Stimulated activated CD4-positive, alpha-beta T cell treated with anti-CD3 and anti-CD28 coated beads, Interleukin-15, amount 100 ng/mL, for 48 hours (primary cell): ENCODE measurements at places on chromosomes 16 and 17.

DNA sequence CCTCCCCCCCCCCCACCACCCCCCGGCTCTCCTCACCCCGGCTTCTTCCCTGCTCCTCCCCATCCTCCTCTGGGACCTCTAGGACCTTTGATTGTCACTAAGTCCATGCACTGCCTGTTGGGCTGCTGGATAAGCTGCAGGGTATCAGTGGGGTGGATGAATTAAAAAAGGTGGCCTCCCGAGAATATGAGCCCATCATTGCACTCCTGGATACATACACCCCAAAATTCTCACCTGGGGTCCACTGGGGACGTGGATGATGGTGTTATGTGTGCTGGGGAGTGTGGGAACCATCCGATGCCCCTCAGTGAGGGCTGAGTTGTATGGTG lies 88.8 kb downstream of the IRF8 start:
- no peak for DNase-seq

DNA sequence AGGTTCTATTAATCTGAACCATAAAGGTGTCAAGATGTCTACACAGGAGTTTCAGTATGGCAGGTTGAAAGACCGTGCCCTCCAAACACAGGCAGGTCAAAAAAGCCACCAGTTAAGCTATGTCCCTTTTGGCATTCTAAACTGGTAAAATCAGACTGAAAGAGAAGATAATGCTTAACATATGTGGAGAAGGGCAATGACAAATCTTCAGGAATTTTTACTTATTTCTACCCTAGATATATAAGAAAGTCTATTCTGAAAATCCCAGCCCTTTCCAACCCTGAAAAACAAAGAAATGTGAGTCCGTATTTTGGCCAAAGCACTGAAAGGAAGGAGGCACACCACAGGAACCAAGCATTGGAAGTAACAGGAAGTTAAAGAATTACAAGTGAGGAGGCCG lies 16.5 kb downstream of the AP1G1 start:
- no peak for DNase-seq

DNA sequence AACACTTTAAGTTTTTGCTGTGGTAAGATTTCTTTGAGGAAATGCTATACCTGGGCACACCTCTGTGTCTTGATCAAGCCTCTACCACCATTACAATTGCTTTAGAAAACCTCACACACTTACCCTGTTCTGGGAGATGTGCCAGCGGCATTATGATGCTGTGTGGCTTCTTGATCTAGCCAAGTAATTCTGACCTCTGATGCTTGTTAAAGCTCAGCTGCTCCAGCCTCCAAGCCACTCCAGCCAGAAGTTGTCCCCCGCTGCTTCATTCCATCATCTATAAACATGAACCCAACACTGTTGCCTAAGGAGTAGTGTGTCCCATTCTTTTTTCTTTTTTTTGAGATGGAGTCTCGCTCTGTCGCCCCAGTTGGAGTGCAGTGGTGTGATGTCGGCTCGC lies 60.1 kb downstream of the CYLD start:
- no peak for DNase-seq

GRCh38 chr16:58533751-58534470 lies 18.6 kb downstream of the SETD6 start:
- no peak for DNase-seq

DNA sequence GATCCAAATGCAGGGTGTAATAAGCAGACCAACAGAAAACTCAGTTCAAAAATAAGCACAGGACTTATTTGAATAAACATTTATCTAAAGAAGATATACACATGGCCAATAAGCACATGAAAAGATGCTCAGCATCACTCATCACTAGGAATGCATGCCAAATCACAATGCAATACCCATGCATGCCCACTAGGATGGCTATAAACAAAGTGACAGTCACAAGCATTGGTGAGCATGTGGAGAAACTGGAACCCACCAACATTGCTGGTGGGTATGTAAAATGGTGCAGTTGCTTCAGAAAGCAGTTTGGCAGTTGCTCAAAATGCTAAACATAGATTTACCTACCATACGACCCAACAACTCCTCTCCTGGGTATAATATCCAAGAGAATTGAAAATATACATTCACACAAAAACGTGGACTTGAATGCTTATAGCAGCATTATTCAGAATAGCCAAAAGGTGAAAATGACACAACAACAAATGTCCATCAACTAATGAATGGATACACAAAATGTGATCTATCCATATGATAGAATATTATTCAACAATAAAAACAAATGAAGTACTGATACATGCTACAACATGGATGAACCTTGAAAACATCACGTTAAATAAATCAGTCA lies 20.1 kb downstream of the UBE2O start:
- no peak for DNase-seq

- DNase-seq: no peak
Measured at GRCh38 chr17:6196355-6196754, 126.2 kb downstream of the WSCD1 start.

DNA sequence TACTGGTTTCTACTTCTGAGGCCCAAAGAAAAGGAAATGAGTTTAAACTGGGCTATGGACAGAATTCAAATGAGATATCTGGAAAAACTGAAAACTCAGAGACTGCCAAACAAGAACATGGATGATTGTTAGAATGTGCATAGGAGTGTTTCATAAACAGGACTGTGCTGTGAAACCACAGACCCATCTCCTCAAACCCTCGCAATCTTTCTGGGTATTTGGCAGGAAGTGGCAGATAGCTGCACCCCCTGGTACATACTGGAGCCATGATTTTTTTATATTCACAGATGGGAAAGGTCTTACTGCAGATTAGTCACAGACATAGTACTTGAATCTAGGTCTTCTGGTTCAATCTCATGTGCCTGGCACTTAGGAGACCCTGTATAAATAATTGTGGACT lies 145.0 kb downstream of the CCDC182 start:
- no peak for DNase-seq

DNA sequence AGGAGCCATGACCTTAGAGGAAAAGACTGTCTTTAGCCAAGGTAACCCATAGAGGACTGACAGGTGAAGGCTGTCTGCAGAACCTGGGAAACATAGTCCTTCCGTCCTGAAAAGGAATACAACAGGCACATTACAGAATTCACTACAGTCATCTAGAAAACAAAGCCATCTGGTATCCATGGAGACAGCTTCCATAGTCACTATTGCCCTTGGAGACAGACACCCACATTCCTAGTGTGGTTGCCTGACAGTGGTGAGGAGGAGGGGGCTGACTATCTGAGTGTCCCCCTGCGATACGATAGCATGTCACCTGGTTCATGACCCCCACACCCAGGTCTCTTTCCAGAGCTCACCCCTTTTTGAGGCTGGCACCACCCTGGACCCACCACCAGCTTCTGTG lies 254.7 kb downstream of the CDH13 start:
- no peak for DNase-seq

DNA sequence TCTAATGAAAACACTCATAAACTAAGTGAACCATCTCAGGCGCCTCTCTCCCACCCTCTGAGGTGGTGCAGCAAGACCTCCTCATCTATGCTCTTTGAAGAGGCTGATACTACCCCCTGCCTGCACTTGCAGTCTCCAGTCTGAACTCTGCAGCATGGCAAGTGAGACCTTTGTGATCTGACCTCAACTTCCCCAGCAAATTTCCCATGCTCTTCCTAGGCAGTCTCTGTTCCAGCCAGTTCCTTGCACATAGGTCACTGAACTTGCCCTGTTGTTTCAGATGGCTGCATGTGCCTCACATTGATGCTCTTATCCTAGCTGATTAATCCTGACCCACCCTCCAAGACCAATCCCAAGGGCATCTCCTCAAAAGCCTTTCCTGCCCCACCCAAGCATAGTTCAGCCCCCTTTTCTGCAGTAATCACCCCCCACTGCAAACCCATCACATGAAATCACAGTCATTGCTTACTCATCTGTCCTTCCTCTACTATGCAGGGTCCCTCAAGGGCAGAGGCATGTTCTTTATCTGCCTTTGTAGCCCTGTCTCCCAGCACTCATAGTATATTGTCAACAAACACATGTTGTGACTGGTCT lies 42.0 kb downstream of the TBX21 start:
- DNase-seq: no peak

DNA sequence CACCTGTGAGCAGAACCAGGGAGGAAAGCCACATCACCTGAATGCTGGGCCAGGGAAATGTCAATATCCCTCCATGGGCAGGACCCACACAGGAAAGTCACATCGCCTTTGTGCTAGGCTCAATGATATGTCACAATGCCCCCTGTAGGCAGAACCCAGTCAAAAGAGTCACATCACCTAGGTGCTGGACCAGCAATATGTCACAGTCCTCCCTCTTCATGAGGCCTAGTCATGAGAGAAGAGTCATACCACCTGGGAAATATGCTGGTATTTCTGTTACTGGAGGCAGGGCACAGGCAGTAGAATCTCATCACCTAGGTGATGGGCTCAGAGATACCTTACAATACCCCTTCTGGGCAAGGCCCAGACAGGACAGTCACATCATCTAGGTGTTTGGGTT lies 1843.4 kb downstream of the TP53TG3F start:
- DNase-seq: no peak

GRCh38 chr17:41810659-41811548 lies 845 bp downstream of the P3H4 start:
- DNase-seq: peak; percentile 5

DNA sequence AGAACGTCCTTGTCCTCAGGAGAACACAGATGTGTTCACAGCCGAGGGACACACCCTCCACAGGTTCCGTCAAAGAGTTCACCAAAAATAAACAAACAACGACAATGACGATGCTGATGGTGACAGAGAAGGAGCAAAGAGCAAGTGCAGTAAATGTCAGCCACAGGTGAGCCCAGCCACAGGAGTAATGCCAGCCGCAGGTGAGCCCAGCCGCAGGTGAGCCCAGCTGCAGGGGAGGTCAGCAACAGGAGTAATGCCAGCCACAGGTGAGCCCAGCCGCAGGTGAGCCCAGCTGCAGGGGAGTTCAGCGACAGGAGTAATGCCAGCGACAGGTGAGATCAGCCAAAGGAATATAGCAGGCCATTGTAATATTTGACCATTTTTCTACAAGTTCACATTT lies 315.2 kb downstream of the FOXL1 start:
- DNase-seq: no peak

- DNase-seq: no peak
Measured at GRCh38 chr16:11605891-11606290, 19.2 kb upstream of the LITAF start.

DNA sequence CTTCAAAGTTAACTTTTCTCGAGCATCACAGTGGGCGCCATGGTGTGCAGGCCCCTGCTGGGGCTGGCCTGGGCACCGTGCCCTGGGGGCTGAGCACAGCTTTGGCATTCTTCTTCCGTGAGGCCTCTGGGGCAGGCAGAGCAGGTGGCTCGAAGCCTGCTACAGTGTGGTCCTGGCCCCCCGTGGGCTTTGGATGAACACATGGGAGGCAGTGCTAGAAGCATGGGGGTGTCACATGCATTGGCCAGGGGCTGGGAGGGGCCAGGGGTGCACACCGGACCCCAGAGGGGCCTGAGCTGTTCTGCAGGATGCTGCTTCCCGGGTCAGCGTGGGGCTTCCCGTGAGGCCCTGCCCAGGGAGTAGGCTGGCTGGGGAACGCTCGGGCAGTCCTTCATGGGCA lies 12.1 kb upstream of the C16orf74 start:
- no peak for DNase-seq

DNA sequence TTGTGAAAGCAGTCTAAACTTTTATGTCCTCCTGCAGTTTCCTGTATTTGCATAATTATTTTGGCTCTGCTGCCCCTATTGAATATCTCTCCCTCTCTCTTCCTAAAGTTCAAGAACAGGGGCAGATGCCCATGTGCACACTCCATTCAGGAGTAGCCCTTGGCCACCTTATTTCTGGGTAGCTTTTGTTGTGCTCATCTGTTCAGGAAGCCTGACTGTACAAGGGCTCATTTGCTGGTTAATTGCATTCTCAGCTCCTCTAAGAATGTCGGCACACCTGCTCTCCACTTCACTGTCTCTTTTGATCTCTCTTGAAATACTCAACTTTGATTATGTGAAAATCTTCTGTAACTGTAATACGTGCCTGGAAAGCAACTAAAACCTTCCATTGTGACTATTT lies 1378.8 kb upstream of the CDH8 start:
- DNase-seq: no peak

DNA sequence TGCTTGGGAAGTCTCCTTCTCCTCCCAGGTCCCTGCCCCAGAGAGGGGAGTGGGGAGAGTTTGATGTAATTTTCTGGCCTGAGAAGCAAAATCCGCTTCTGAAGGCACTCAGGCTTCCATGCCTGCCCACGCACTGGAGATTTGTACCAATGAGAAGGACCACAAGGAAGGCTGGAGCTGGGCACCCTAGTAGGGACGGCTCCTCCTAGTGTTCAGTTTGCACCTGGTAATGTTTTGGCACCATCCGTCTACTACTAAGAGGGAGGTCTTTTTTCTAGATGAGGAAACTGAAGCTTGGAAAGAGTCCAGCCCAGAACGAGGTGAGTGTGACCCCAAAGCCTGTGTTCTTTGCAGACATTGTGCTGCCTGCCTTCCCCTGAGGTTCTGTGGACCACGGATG lies 83.6 kb upstream of the NLRP1 start:
- no peak for DNase-seq

DNA sequence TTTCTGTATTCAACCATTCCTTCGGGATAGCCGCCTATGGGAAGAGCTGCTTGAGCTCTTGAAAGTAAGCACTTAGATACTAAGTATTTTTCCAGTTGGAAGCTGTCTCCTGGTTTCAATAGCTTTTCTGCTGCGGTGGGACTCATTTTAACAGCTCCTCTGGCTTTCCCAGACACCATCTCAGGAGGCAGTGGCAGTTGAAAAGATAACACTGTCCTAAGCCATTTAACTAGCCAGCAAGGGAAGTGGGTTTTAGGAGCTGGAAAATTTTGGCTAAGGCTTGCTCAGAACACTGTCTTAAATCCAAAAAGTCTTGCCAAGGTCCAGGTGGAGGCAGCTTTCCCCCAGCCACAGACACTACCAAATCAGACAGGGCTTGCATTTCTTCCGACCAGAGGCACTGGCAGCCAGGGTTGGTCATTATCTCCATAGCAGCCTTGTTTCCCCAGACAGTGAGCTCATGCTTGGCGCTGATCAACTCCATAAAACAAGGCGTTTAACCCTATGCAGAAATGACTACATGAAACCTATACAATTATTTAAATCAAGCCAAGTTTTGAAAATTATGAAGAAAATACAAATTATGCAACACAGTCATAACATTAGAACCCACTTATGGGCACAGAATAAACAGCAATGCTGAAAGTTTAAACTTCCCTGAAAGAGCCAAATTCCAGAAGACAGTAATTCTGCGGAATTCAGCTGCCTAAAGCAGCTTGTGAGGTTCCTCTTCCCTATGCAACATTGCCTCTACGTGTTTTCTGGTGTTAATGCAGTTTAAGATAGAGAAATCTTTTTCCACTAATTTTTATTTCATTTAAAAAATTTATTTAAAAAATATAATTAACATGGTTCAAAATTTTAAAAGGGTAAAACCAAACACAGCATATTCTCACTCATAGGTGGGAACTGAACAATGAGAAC lies 25.0 kb downstream of the GABARAPL2 start:
- no peak for DNase-seq

- DNase-seq: peak; percentile 61
Measured at GRCh38 chr17:82065638-82066303, at the start of gene DUS1L. Gene DUS1L, minus strand, starts transcription at chr17:82065804. Its CDS starts 745 bp downstream, at chr17:82065059.
